Endodermal cell (in vitro differentiated cells): ENCODE measurements at places on chromosomes 6 and 20. TPM values are rescaled to one million over a fixed set of nuclear protein-coding genes. Genes with fewer than 3 reads are reported as not detected.
A peak's percentile ranks its signal among the peaks of the same experiment; 100 is the strongest.

DNA sequence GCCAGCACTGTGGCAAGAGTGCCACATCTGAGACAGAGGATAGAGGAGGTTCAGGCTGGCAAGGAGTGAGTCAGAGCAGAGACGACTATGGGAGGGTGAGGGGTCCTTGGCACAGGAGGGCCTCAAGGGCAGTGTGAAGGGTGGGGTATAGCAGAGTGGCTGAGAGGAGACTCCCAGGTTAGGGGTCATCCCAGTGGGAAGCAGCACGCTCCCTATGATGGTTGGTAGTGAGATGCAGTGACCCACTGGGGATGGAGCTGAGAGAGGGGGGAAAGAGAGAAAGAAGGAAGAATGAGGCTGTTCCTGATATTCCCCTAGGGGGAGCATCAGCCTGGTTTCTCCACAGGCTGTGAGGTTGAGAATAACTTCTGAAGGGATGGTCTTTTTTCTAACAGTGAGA, 97.3 kb downstream of the INSM1 start:
- DNase-seq = peak; percentile 73

- DNase-seq = no peak
These were observed 36.7 kb upstream of the MYLIP start for GRCh38 chr6:16092140-16092539.

Gene TBXT
- total RNA-seq = 2.3 and 2.4 TPM in 2 replicates

Gene KCNK16
- not detected in 3 replicates for total RNA-seq

- DNase-seq = no peak
These were observed 2.8 kb upstream of the NEU1 start for GRCh38 chr6:31865205-31866118.

Gene C20orf173
- total RNA-seq = not detected in 3 replicates

DNA sequence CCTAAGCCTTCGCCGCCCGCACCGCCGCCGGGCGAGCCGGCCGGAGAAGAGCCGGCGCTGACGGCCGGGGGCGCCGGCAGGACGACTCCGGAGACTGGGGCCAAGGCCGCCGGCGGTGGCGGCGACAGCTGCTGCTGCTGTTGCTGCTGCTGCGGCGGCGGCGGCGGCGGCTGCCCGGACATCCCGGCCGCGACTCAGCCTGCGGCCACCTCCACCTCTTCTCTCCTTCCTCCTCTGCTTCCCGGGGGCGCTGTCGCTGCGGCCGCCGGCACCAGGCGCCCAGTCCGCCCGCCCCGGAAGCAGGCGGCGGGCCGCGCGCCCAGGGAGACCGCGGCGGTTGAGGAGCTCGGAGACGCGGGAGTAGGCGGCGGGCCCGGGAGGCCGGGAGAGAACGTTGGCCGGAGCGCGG, 307 bp downstream of the RANBP9 start:
- no peak for DNase-seq

DNA sequence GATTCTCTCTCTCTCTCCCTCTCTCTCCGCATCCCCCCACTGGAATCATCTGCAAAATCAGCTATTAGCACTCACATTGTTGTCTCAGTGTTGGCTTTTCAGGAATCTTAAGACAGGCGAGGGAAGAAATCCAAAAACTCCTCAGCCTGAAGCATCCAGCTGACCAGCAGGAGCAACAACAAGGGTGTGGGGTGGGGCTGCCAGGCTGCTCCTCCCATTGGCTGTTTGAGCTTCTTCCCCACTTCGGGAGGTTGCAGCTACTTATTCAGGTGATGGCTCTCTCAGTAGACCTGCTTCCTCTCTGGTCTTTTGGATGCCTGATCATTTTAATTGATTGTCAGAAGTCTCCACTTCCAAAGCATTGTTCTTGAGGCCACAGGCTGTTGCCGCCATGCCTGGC, 24.1 kb upstream of the SLC32A1 start:
- DNase-seq = peak; percentile 80

Gene ATP9A
- total RNA-seq = 23.8 and 26.7 TPM in 2 replicates

DNA sequence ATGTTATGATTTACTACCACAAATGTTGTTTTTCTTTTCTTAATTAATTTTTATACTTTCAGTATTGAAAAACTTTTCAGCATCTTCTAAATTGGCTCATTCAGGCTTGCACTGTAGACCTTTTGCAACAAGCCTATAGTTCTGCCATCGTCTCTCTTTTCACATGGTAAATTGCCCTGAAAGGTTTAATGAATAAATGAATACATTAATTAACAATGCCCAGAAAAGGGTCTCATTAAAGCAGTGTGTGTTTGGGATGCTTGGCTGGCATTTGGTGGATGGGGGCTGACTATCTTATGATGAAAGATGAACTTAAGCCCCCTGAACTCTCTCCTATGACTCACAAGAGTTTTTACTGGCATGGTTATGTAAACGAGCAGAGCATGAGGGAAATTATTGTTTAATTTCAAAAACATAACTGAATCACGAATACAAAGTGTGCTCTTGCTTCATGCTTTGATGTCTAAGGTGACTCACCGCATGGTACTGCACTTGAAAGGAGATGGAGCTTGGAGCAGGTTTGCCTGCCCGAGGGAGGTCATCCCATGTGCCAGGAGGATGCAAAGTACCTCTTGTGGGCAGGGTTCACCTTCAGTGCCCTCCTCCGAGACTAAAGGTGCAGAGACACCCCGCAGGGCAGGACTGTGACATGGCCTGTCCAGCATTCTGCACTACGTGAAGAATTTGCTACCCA, 13.8 kb upstream of the PCK1 start:
- no peak for DNase-seq

Gene SPEF1
- total RNA-seq = 0.44 and 0.77 TPM in 2 replicates

- no peak for DNase-seq
These were observed 95.9 kb downstream of the SMOC2 start for GRCh38 chr6:168536665-168537539.

DNA sequence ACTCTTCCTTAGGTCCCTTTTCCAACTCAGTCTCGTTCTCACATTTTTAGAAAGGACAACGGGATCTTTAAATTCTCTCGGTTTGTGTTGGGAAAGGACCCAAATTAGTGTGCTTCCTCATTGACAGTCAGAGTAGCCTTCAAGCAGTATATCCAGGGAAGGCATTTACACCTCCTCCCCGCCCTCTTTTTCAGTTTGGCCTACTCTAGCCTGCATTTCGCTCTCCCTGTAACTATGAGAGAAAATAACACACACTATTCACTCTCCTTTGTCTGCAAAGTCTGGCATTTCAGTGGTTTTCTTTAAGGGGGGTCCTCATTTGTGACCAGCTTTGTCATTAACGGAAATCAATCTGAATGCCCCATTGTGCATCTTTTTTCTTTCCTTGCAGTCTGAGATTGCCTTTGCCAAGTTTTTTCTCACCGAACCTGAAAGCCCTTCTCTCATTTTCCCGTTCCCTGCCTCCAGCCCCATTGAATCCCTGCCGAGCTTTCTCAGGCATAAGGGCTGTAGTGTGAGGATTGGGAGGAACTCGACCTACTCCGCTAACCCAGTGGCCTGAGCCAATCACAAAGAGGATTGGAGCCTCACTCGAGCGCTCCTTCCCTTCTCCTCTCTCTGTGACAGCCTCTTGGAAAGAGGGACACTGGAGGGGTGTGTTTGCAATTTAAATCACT, 393 bp upstream of the FABP7 start:
- DNase-seq = peak; percentile 91

Gene BPIFB4
- total RNA-seq = 0.33 TPM in 1 of 3 replicates, not detected in the others
